ENCODE measurements at places on chromosomes 3 and 15. TPM values are rescaled to one million over a fixed set of nuclear protein-coding genes. Genes with fewer than 3 reads are reported as not detected.

- DNase-seq, result no peak
Measured at GRCh38 chr15:95269242-95270183, 1038.2 kb downstream of the MCTP2 start.

DNA sequence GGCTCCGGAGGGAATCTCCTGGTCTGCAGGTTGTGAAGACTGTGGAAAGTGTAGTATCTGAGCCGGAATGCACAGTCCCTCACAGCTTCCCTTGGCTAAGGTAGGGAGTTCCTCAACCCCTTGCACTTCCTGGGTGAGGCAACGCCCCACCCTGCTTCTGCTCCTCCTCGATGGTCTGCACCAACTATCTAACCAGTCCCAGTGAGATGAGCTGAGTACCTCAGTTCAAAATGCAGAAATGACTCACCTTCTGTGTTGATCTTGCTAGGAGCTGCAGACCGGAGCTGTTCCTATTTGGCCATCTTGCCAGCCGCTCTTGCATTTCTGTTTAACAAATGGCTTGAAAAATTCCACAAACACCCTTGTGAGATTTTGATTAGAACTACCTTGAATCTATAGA lies 156.1 kb downstream of the STXBP5L start:
- no peak for DNase-seq

GOLGA6D gene
- not detected for total RNA-seq

ACVR2B gene
- total RNA-seq, result 6.0 TPM

TIGIT gene
- 11.6 TPM for total RNA-seq

BAHD1 gene
- 23.6 TPM for total RNA-seq

VPS13C gene
- 145 TPM for total RNA-seq

SLC12A1 gene
- not detected for total RNA-seq

DPPA4 gene
- total RNA-seq, result 0.52 TPM

KLHL40 gene
- total RNA-seq, result not detected

DAZL gene
- 0.51 TPM for total RNA-seq

DNA sequence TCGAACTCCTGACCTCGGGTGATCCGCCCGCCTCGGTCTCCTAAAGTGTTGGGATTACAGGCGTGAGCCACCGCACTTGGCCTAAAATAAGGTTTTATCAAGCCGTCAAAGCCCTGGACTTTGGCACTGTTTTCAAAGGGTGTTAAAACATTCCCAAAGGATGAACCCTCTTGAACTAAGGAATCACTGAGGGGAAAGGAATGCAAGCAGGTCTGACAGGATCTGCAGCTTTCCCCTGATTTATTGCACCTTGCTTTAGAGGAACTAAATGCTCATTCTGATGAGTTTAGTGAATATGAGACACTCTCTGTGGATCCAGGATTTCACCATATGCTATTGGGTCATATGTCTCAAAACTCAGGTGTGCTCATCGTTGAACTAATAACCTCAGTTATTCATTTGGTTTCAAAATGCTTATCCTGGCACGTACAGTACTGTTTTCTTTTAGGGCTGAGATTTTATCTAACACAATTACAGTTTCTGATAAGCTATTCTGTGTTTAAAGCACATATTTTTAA lies 63.0 kb upstream of the TSC22D2 start:
- DNase-seq, result peak; percentile 45

HESX1 gene
- 1.3 TPM for total RNA-seq

DNA sequence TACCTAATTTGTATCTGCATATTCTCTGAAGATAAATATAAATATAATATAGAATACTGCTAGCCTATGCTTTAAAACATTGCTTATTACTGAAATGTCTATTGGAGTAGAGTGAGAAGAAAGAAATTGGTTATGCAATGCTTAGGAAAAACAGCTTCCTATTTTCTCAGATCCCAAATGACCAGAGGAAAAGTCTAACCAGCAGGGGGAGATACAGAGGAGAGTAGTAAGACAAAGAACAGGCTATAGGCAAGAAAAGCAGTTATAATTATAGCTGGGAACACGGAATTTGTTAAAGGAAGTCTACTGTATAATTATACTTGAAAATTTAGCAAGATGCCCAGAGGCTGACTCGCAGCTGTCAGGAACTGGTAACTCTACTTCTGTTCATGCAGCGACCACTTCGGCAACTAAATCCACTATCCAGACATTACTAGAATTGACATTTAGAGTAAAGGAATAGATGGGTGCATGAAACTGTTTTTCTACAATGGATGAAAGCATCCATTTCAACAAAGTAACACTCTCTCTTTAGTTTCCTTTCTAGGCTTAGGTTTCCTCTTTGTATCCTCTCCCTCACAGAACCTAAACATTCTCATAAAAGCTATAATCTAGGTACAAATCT lies 97.2 kb downstream of the TBC1D5 start:
- DNase-seq, result no peak

DNA sequence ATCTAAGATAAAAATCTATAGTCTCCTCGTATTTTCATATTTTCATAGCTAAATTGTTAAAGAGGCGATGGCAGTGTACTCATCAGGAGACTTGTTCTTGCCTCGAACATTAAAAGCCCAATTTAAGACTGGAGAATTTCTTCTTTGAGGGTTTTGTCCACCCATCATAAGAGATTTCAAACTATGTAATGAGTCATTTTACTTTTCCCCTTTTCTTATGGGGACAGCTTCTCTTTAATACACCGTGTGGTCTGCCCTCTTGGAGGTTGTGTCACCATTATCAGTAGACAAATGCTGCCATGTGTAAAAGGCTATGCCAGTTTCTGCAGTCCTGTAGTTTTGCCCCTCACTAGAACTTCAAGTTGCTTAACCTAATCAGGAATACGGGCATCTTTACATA lies 16.9 kb downstream of the TGFBR2 start:
- DNase-seq, result no peak

DNA sequence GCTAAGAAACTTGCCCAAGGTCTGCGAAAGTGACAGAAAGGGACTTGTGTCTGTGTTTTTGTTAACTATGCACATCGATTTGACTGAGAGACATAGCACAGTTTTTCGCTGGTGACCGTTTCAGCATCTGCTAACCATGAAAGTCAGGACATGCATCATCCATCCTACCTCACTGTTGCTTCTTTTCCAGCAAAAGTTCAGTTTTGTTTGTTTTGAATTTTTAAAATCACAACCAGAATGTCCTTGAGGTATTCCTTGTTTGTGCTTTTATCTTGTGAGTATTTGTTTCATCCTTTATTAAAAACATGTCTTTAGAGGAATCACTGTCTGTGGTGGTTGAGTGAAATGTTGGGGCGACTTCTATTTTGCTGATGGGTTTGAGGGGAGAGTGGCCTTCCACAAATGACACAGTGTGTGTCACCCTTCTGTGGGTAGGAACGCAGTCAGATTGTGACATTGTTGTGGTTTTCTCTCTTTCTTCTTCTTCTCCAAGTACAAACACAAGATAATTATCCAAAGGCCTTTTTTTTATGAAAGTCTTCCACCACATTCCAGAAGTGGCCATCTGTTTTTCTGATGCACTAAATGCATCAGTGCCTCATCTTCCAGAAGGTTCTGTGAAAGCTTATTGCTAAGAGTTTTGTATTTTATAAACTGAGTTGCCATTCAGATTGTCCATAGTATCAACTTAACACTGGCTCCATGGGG lies 214.4 kb upstream of the NR2E3 start:
- no peak for DNase-seq

- no peak for DNase-seq
Measured at GRCh38 chr3:131491775-131492174, 11.0 kb downstream of the MRPL3 start.

- DNase-seq, result no peak
Measured at GRCh38 chr15:40829115-40829514, 607 bp upstream of the PPP1R14D start.

All from spleen (tissue), 13 donors.